ENCODE measurements at places on chromosomes 12 and 14.

DNA sequence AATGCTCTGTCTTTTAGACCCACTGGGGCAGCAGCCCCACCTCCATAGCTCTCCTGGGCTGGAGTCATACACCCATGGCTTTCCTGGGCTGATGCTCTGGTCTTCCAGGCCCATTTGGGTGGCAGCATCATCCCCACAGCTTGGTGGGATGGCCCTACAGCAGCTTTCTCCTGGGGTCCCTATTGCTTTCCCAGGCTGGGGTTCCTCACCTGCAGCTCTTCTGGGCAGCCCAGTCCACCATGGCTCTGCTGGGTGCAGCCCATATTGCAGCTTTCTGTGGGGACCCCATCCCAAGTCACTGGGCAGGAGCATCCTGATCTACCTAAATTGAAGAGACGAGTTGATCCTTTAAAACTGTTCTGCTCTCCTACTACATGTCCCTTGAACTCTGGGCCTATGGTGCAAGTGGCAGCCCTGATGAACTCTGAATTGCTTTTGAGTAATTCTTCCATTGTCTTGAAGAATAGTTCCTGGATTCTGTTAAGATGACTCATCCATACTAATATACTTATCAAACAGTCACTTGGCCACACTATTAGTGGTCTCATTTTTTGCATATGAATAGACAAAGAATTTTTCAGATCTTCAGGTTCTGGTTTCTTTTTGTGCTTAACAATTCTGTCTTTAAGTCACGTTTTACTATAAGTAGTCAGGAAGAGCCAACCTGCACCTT is 390.1 kb downstream of the DPF3 start:
- no peak for DNase-seq

DNA sequence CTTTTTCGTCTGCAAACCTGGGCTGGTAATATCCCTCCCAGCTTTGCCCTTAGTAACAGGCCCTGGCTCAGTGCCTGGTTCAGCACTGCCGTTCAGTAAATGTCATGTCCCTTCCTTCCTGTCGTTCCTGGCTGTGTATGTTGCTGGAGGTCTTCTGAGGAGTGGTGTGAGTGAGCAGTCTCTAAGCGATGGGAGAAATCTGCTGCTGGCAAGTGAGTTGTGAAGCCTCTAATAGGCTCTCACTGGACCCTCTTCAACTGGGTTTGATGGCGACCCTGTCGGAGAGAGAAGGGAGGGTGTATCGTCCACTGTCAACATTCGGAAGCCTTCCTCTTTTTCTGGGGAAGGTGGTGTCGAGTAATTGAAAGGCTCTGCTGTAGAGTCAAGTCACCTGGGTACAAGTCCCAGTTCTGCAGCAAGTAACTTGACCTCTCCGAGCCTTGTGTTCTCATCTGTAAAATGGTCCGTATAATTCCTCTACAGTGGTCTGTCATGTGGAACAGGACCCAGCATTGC is 62.8 kb downstream of the HRK start:
- peak; percentile 73 for DNase-seq

DNA sequence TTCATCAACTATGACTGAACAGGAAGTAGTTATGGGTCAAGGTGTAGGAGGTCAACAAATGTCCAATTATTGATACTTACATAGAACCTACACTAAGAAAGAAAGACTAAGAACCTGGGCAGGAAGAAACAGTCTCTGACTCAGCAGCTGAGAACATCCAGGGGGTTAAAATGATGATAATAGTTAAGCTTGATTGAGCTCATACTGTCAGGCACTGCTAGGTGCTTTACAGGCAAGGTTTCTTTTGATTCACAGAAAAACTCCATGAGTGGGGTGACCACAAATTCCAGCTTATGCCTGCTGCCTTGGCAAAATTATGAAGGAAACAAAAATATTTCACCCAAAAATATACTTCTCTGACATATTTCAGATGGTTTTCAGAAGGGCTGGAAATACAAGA is 75.0 kb downstream of the ACADS start:
- no peak for DNase-seq

- no peak for DNase-seq
Measured at GRCh38 chr12:120095736-120096135, 20.8 kb downstream of the RAB35 start.

DNA sequence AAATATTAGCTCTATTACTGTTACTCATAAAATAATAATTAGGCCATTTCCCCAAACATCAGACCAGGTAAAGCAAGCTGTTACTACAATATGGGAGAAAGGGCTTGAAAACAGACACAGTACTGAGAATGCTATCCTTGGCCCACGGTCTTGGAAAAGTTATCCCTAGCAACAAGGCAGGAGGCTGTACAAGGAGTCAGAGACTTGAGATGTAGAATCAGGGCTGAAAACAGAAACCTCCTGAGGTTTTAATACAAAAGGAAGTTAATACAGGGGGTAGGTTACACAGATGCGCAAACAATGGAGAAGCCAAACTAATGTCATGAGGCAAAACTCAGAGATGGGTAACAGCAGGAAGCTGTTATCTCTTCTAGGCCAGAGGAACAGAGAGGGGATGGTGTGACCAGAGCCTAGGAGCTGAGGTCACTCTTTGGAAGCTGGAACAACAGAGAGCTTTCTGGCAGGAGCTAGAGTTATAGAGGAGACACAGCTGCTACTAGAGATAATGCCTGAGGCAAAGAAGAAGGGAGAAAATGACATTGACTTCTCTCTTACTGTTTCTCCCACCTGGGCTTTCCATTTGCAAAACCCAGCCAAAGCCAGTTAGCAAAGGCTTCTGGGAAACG is 248.8 kb downstream of the SUDS3 start:
- DNase-seq: no peak

DNA sequence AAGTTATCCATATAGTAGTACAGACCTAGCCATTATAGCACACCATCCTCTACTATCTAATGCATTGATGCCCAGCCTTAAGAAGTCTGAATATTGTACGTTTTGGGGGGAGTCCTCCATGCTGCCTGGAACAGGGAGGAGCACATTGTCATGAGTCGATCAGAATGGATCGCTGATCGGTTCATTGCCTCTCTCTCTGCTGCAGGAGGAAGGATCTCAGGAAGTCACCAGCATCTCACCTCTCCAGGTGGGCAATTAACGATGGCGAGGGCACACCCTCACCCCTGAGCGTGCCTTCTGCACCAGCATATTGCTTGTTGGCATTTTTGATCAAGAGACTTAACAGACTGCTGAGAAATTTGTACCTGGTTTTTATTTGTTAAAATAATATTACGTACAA is 11.5 kb downstream of the CCND2 start:
- no peak for DNase-seq

GRCh38 chr14:79781882-79782281 is 429.4 kb downstream of the DIO2 start:
- no peak for DNase-seq

DNA sequence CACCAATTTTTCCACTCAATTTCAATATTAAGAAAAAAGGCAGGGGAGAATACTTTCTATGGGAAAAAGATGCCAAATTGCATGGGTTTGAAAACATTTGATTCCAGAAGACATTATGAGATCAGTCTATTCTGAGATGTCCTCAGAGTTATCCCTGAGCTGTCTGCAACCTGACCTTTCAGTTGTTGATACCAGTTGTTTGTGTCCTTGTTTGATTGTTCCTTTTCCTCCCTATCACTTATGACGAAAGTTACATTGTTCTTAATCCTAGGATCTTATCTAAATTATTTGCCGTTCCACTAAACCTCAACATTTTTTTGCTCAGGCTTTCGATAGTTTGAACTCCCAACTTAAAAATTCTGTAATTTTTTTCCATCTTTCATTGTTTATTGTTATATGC is 336.3 kb upstream of the NOVA1 start:
- DNase-seq: no peak

DNA sequence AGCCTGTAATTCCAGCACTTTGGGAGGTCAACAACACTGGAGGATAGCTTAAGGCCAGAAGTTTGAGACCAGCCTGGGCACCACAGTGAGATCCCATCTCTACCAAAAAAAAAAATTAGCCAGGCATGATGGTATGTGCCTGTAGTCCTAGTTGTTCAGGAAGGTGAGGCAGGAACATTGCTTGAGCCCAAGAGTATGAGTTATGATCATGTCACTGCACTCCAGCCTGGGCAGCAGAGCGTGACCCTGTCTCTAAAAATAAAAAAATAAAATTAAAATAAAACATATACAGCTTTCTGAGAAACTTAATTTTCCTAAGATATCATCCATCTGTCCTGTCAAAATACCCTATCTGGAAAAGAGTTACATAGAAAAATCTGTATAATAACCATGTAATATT is 38.9 kb downstream of the EML5 start:
- no peak for DNase-seq

DNA sequence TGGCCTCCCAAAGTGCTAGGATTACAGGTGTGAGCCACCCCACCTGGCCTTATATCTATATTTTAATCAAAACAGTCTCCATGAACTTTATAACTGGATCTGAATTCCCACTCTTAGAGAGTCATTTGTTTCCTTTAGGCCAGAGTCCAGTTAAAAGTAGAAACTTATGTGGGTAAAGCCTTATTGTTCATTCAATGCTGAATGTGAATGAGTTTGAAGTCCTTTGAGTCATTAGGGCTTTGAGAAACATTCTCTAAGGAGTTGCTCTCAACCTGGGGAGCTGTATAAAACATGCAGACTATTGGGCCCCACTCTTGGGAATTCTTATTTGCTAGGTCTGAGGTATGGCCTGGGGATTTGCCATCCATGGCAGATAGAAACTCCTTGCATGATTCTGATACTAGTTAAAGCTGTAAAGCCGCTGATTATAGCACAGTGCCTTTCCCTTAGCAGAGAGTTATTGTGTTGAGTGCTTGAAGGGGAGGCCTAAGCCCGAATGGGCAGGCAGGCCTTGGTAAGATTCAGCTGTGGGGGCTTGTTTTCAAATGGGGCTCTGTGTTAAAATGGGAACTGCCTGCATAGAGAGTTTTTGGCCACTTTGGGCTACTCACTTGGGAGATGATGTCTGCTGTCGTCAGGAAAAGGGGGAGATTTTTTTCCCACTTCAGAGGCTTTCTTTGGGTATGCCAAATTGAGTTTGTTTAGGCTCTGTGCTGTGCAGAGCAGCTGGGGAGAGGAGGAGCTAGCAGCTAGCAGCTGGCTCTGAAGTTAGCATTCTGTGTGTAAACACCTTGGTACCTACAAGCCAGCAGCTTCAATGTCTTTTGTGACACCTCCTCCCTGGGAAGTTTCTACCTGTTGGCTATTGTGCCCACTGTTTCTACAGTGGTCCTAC is 117.5 kb downstream of the DACT1 start:
- DNase-seq: no peak

DNA sequence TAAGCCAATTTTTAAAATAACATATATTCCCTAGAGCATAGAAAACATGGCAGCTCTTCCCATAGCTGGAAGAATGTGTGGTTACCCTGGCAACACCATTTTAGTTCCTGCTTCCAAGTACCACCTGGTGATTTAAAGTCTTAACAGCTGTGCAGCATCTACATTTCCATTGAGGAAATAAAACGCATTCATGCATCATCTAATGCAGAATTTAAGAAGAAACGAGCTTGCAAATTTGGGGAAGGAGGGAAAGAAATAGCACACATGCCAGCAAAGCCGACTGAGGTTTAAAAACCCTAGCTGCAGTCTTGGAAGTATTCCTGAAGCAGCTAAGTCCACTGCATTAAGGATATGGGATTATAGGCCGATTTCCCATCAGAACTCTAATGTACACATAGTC is 22.8 kb upstream of the SLC38A2 start:
- no peak for DNase-seq

DNA sequence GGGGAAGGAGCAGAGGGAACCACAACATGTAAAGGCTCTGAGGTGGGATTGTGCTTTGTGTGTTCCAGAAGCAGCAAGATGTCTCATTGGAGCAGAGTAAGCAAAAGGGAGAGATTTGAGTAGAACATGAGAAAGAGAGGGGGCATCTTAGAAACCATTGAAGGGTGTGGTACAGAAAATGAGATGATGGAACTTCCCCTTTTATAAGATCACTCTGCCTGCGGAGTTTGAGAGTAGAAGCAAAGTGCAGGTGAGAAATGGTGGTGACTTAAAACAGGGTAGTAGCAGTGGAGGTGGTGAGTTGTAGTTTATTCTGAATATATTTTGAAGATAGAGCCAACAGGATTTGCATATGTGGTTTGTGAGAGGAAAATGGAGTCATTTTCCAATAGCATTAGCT is 56.0 kb downstream of the FBXO34 start:
- DNase-seq: no peak

DNA sequence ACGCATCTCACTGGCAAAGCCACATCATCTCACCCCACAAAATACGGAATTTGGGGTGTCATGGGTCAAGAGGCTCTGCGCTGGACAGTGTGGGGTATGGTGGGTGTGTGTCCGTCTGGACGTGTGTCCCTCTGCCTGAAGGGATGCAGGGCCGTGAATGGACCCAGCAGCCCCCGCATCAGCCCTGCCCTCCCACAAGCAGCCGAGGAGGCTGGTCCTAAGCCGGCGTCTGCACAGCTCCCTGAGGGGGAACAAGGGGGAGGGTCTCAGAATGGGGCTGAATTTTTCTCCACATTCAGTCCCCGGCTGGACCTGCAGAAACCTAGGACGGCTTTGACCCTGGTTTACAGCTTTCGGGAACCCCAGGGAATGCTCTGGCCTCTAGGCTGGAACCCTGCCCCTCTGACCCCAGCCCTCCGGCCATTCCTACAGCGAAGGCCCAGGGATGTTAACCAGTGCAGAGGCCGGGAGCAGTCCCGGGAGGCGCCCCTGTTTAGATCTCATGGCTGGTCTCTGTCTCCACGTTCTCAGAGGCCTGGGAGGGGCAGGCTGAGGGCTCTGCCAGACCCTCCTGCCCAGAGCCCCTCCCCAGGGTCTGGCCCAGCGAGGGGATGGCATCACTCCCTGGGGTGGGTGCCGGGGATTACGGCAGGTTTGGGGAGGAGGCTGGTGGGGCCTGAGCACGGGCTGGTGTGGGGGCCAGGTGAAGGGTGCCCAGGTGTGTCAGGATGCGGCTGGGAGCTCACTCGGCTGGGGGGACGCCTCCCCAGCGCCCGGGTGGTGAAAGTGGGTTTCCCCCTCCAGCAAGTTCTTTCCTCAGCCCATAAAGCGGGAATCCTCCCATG is 156.5 kb upstream of the C14orf180 start:
- no peak for DNase-seq

DNA sequence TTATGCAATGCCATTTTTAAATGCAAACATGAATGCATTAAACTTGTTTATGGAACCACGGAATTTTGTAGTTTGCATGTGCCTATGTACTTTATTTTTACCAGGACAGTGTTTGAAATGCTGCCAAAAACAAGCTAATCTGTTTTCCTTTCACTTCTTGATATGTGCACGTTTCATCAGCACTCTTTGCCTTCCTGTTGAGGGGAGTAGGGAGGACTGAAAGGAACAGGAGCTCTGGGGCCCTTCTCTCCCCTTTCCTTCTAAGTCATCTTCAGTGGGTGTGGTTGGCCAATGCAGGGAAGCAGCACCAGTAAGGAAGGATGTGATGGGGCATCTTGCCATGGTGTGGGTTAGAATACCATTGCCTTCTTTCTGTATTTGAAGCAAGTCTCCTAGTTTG is 12.1 kb upstream of the PPP4R4 start:
- no peak for DNase-seq

DNA sequence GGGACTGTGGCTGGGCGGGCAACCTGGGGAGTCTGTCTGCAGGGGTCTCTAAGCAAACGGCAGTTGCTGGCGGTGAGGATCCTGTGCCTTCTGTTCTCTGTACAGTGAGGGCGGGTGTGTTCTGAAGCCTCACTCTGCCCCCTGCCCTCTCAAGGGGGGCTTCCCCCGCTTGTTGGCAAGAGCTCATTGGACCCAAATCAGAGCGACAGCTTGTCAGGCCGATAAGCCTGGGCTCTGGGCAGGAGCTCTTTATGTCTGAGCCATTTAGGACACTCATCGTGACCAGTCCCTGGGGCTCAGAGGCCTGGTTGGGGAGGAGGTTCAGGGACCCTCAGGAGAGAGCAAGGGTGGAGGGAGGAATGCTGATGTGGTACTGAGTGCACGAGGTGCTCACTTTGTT is 136.0 kb downstream of the TSPAN9 start:
- DNase-seq: no peak

- DNase-seq: no peak
Measured at GRCh38 chr12:22624548-22624869, 462 bp upstream of the ETNK1 start.
